ENCODE measurements at places on chromosomes 16 and 17.

- peak; percentile 32 for DNase-seq
Observed at GRCh38 chr17:79655672-79656290, 44.9 kb upstream of the RBFOX3 start.

GRCh38 chr17:6467567-6467966, 23.3 kb downstream of the PIMREG start:
- no peak for DNase-seq

GRCh38 chr17:67433248-67433924, 56.3 kb downstream of the PITPNC1 start:
- DNase-seq = no peak

GRCh38 chr17:82170412-82170961, 42.2 kb downstream of the CCDC57 start:
- DNase-seq = no peak
